Retina (tissue), 1 donor: ENCODE measurements at places on chromosomes 5 and 9.

GRCh38 chr9:98520221-98520960, 188.3 kb downstream of the GABBR2 start:
- no peak for DNase-seq

DNA sequence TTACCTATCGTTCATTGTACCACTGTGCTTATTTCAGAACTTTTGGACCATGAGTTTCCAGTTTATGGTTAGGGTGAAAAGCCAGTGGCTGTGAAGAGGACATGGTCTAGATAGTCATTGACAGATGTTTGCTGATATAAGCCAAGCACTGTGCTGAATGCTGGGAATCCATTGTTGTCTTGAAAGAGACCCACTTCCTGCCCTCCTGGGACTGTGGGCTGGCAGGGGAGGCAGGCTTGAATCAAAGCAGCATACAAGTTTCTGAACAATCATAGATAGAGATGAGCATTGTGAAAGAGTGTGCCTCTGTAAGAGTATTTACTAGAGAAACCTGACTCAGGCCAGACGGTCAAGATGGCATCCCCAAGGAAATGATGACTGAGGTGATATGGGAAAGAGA, 73.4 kb downstream of the NMUR2 start:
- no peak for DNase-seq

- no peak for DNase-seq
Observed at GRCh38 chr5:171743436-171744076, 42.1 kb upstream of the SMIM23 start.

DNA sequence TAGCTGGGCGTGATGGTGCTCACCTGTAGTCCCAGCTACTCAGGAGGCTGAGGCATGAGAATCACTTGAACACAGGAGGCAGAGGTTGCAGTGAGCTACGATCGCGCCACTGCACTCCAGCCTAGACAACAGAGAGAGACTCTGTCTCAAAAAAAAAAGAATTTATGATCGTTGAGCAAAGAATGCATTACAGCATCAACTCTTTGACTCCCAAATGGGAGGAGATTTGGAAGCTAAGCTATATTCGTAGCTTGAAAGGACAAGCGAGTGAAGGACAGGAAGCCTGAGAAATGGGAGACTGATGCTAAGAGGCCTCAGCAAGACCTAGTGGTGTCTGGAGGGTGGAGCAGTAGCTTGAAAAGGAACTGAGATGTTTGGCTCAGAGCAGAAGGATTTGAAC, 10.3 kb upstream of the CCIN start:
- no peak for DNase-seq

DNA sequence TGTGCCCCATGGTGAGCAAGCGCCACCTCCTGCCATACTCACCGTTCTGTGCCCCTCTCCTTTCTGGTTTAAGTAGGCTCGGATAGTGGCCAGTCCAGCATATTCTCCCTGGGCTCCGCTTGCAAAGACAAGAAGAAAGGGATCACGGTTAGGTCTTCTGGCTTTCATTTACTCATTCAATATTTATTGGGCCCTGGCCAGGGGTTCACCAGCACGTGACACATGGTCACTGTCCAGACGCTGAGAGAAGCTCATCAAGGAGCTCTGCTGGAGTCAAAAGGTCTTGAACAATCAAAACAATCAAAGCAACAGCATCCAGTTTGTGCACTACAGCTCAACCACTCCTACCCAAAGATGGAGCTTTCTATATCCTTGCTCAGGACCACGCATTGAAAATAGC, 80.2 kb downstream of the GLDC start:
- no peak for DNase-seq

GRCh38 chr9:137788561-137789294, 88.9 kb upstream of the CACNA1B start:
- DNase-seq: no peak

GRCh38 chr5:78504704-78505677, 143.6 kb downstream of the LHFPL2 start:
- DNase-seq: peak; percentile 60

- DNase-seq: peak; percentile 70
Observed at GRCh38 chr9:70412832-70413463, 1.5 kb downstream of the KLF9 start.
